ENCODE measurements at places on chromosomes 1 and 21.

- no peaks in the 10 kb centered on the region for H3K4me1 ChIP-seq
- no peaks in the 10 kb centered on the region for H3K36me3 ChIP-seq
- peak overlapping the region; percentile 92 for H3K27ac ChIP-seq
- H3K4me3 ChIP-seq = peak overlapping the region; percentile 81
- H3K27me3 ChIP-seq = no peaks in the 10 kb centered on the region
- DNase-seq = no peak
These were observed 594 bp downstream of the LUZP1 start for GRCh38 chr1:23168079-23168444.

- no peaks in the 10 kb centered on the region for H3K27me3 ChIP-seq
- no peaks in the 10 kb centered on the region for H3K36me3 ChIP-seq
- H3K27ac ChIP-seq = no peak overlapping the region
- peaks cover 7% of the 10 kb centered on the region for H3K4me1 ChIP-seq
These were observed 11.4 kb upstream of the BCAR3 start for GRCh38 chr1:93692983-93693591.

DNA sequence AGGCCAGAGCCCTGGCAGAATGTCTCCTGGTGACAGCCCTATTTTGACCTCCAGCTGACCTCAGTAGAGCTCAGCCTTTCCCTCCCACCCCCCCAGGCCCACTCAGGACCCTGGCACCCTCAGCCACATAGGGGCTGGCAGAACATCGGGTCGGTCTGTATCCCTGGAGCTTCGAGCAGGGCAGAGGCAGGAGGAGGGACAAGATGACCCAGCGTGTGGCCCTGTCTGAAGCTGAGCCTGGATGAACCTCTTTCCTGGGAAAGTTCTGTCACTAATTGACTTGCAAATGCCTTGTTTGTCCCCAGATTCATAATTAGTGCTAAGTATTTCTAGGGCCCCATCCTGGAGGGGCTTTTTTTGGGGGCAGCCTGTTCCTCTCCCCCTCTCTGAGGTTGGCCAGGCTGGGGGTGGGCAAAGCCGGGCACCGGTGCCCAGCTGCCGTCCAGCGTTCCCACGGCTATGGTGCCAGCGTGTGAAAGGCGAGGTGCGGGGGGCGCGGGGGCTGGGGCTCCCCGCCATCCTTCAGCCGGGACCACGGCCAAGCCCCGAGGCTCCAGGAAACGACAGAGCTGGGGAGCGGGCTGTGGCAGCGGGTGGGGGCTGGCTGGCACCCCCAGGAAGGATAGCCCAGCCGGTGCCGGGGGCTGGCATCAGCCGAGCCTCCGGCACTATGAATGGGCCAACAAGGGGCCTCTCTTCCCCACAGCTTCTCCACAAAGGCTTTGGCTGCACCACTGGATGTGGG is 31.4 kb downstream of the RHBG start:
- H3K27me3 ChIP-seq = no peaks in the 10 kb centered on the region
- no peaks in the 10 kb centered on the region for H3K36me3 ChIP-seq
- no peak overlapping the region for H3K27ac ChIP-seq
- H3K4me3 ChIP-seq = no peak overlapping the region
- DNase-seq = no peak

- no peak for DNase-seq
- no peak overlapping the region for H3K27ac ChIP-seq
- no peaks in the 10 kb centered on the region for H3K27me3 ChIP-seq
- H3K4me3 ChIP-seq = no peak overlapping the region
- peaks cover 7% of the 10 kb centered on the region for H3K4me1 ChIP-seq
- H3K36me3 ChIP-seq = no peaks in the 10 kb centered on the region
These were observed 63.7 kb upstream of the WNT4 start for GRCh38 chr1:22206551-22207125.

- H3K27me3 ChIP-seq = no peaks in the 10 kb centered on the region
- H3K36me3 ChIP-seq = no peaks in the 10 kb centered on the region
- peak overlapping the region; percentile 93 for H3K4me3 ChIP-seq
- DNase-seq = peak; percentile 60
These were observed 2.6 kb upstream of the SAMD13 start for GRCh38 chr1:84298684-84299535.

All from mesendoderm (in vitro differentiated cells).